Kasumi-1 (cell line): ENCODE measurements at places on chromosomes 7 and 10.

- no peak for DNase-seq
Observed at GRCh38 chr7:106375499-106375898, 90.7 kb upstream of the NAMPT start.

DNA sequence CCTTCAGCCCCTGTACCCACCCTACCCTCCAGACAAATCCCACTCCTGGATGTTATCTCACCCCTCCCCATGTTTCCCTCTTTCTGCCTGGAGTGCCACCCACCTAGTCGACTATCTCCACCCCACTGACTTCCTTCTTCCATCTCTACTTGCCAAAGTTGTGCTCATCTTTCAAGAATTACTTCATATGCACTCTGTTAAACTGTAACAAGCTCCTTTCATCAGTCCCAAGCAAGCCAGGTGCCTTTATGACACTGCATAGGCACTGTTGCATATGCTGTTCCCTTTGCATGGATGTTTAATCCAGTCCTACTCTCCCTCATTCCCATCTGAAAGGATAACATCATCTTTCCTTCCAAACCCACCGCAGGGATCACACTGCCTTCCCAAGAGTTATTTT, 8.9 kb upstream of the CDK1 start:
- DNase-seq: no peak

DNA sequence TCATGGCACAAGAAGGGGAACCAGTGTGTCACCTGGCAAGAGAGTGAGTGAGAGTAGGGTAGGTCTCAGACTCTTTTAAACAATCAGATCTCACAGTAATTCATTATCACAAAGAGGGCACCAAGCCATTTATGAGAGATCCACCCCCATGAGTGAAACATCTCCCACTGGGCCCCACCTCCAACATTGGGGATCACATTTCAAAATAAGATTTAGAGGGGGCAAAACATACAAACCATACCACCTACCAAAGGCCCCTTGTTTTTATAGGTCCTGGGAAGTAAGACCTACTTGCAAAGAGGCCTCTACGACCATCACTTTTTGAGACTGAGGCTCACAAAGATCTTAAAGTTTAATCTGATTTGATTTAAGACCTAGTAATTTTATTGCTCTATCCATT, 134.9 kb downstream of the NRCAM start:
- no peak for DNase-seq

- no peak for DNase-seq
Observed at GRCh38 chr7:6259257-6259656, 13.2 kb downstream of the CYTH3 start.

GRCh38 chr7:156780724-156781455, 112.1 kb downstream of the LMBR1 start:
- peak; percentile 63 for DNase-seq

DNA sequence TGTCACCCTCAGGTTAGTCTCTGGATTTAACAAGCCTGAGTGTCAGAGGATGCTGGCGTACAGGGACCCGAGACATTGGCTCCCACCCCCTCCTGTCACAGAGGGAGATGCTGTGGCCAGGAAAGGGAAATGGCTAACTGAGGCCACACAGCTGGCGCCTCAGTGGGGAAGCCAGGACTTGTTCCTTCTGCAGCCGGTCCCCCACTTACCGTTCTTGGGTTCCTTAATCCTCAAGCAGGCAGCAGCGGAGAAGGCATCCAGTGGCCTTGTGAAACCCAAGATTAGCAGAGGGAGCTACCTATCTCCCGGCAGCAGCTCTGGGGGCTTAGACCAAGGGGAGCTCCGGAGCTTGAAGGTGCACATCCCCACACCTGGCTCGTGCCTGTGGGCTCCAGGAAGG, 65.4 kb downstream of the NEURL1 start:
- DNase-seq: peak; percentile 54

DNA sequence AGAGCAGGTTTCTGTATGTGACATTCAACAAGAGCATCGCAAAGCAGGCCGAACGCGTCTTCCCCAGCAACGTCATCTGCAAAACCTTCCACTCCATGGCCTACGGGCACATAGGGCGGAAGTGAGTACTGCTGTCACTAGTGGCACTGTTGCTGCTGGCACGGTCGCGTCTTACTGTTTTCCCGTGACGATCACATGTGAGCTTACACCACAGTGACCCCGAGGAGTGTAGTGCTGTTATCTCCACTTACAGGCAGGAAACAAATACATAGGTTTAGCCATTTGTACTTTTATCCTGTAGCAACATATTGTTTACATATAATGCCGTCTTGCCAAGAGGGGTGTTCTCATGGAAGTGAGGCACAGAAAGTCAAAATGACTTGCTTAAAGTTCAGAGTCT, 25.4 kb downstream of the FBH1 start:
- DNase-seq: no peak

DNA sequence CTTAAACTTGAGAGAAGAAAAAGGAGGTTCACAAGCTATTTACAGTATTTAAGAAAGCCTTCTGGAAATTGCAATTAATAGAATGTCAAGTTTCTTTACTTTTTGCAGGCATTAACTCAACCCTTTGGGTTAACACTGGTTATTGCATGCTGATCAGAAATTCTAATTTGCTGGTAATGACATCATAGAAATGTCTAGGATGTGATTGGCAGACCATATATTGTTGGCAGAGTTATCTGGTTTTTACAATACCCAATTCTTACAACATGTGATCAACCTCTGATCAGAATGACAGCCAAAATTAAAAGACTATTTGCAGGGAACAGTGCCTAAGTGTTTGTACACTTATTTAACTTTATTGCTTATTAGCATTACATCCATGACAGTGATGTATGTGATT, 1.6 kb upstream of the CASD1 start:
- no peak for DNase-seq

DNA sequence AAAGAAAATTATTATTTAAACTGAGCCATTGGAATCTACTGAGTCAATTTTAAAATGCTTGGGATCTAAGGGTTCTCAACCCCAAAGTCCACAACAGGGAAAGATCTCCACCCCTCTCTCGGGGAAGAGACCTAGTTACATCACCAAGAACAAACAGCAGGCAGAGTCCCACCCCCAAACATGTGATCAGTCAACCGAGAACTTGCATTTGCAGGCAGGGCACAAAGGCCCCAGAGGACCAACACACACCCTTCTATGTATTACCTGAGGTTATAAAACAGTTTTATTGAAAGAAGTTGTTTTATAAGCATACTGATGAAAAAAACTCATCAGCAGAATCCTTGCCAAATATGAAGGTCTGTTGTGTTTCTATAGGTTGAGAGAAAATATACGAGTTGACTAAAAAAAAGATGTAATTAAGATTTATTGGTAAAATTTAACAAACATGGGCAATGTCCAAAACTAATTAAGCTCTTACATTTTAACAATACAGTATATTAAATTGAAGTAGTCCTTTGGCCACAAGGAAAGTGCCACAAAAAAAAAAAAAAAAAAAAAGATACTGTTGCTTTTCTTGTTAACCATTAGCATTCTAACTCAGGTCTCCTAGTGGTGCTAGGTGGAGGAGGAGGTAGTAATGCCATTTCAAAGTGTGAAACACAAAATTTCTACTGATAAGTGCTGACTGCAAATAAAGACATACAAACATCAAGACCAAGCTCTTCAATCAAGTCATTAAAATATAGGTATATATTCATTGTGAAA, 975 bp upstream of the USP54 start:
- DNase-seq: peak; percentile 26

- no peak for DNase-seq
Observed at GRCh38 chr7:99848420-99849216, 20.8 kb downstream of the CYP3A43 start.

GRCh38 chr7:36475011-36475342, 85.3 kb downstream of the ANLN start:
- no peak for DNase-seq

GRCh38 chr7:88146616-88147015, 73.2 kb downstream of the SRI start:
- no peak for DNase-seq

DNA sequence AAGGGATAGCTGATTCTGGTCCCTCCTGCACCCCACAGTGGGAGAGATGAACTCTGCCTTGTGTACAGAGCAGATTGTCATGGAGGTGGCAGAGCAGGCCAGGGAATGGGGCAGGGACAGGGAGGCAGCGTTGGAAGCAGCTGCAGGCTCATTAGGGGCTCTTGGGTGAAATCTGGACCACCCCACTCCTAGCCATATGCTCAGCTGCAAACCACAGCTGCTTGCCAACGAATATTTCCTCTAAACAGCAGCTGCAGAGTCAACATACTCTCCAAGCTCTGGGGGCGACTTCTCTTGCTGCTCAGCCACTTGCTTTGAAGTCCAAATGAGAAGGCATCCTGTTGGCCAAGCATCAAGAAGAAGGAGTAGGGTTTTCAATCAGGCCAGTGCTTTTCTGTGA, 302.3 kb upstream of the AUTS2 start:
- DNase-seq: no peak

- no peak for DNase-seq
Observed at GRCh38 chr10:76353237-76353851, 921.9 kb downstream of the LRMDA start.
